Activated CD8-positive, alpha-beta T cell treated with anti-CD3 and anti-CD28 coated beads, Interleukin-2, amount 10 ng/mL, durations not matched to agents 7 days and 5 days (primary cell): ENCODE measurements at places on chromosomes 16 and 17.

DNA sequence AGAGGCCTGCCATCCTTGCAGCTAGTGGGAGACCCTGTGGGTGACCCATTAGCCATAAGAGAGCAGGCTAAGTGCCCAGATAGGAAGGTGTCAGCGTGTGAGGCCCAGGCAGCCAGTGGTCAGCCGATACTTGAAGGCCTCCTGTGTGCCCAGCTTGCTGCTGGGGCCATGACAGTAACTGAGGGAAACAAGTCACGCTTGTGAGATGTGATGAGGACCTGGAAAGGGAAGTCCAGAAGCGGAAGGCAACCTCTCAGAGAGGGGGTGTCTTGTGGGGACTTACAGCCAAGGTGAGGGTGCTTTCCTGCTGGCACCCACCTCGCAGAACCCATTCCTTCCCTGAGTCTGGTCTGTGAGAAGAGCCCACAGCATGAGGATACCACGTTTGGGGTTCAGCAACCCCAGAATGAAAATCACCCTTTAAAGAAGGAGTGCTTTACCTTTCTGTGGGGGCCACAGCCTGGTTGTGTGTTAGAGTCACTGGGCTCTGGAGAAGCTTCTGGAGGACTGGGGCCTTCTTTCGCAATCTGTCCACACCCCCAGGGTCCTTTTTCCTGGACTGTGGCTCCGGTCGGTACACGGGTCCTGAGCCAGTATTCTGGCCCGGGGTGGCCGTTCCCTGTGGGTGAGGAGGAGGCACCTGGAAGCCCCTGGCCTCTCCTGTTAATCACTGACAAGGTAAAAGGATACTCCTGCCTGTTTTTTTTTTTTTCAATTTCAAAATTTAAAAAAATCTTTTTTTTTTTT, 53.9 kb downstream of the PLCG2 start:
- DNase-seq, result no peak
- H3K36me3 ChIP-seq, result no peaks in the 10 kb centered on the region
- no peak overlapping the region for H3K27ac ChIP-seq
- H3K4me1 ChIP-seq, result peaks cover 50% of the 10 kb centered on the region
- peaks cover 3% of the 10 kb centered on the region for H3K27me3 ChIP-seq

- peak; percentile 63 for DNase-seq
- peak overlapping the region; percentile 88 for H3K27ac ChIP-seq
- no peaks in the 10 kb centered on the region for H3K27me3 ChIP-seq
- H3K36me3 ChIP-seq, result peaks cover 11% of the 10 kb centered on the region
Observed at GRCh38 chr16:1781758-1782407, 488 bp downstream of the SPSB3 start.

DNA sequence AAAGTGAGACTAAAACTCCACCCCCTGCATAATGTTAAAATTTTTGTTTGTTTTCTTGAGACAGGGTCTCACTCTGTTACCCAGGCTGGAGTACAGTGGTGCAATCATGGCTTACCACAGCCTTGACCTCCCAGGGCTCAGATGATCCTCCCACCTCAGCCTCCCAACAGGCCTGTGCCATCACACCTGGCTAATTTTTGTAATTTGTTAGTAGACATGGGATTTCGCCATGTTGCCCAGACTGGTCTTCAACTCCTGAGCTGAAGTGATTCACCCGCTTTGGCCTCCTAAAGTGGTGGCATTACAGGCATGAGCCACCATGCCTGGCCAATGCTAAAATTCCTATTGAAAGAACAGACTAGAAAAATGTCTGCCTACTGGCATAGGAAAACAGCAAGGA, 103.8 kb downstream of the TRIM37 start:
- H3K27me3 ChIP-seq, result no peaks in the 10 kb centered on the region
- no peak for DNase-seq
- H3K36me3 ChIP-seq, result peaks cover 32% of the 10 kb centered on the region
- no peak overlapping the region for H3K27ac ChIP-seq
- H3K4me1 ChIP-seq, result peaks cover 28% of the 10 kb centered on the region

- H3K4me3 ChIP-seq, result no peak overlapping the region
- no peaks in the 10 kb centered on the region for H3K36me3 ChIP-seq
- H3K27ac ChIP-seq, result no peak overlapping the region
- DNase-seq, result no peak
Observed at GRCh38 chr17:74126959-74127358, 76.5 kb upstream of the RPL38 start.

DNA sequence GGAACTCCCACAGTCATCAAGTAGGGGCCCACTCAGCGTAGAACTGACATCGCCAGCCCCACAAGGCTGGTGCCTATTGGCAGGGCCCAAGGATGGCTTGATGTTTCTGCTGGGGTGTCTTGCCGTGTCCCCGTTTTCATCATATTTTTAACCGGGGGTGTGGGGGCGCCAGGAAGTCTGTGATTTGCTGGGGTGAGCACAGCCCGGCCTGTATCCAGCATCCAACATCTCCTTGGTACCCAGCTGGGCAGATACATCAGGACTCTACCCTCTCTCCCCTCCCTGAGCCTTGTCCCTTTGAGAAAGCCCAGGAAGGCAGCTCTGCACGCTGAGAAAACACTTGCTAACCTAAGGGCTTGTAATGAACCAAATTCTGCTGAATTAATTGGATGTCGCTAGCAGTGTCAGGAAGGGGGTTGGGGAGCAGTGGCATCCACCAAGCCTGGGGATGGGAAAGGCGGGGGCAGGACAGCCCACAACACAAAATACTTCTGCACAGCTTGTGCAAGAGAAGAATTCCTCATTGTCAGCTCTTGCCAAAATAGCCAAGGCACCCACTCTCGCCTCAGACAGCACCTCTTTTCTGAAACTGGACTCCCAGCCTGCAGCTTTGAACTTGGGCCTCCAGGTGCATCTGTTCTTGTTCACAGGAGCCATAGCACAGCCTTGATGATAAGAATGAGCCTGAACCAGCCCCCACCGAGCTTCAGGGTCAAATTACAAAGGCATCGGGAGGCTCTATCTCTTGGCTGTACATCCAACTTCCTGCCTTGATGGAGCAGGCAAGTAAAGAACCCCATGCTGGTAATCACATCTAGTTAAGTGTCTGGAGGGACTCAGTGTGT, 63.7 kb upstream of the LYRM9 start:
- H3K27ac ChIP-seq, result no peak overlapping the region
- H3K36me3 ChIP-seq, result no peaks in the 10 kb centered on the region
- H3K4me1 ChIP-seq, result no peaks in the 10 kb centered on the region
- H3K27me3 ChIP-seq, result peaks cover 4% of the 10 kb centered on the region
- DNase-seq, result no peak
- H3K4me3 ChIP-seq, result no peak overlapping the region

GRCh38 chr16:9042533-9042932, 48.9 kb upstream of the HAPSTR1 start:
- no peaks in the 10 kb centered on the region for H3K36me3 ChIP-seq
- H3K27me3 ChIP-seq, result peaks cover 2% of the 10 kb centered on the region
- H3K27ac ChIP-seq, result no peak overlapping the region
- H3K4me1 ChIP-seq, result peaks cover 6% of the 10 kb centered on the region
- H3K4me3 ChIP-seq, result no peak overlapping the region

DNA sequence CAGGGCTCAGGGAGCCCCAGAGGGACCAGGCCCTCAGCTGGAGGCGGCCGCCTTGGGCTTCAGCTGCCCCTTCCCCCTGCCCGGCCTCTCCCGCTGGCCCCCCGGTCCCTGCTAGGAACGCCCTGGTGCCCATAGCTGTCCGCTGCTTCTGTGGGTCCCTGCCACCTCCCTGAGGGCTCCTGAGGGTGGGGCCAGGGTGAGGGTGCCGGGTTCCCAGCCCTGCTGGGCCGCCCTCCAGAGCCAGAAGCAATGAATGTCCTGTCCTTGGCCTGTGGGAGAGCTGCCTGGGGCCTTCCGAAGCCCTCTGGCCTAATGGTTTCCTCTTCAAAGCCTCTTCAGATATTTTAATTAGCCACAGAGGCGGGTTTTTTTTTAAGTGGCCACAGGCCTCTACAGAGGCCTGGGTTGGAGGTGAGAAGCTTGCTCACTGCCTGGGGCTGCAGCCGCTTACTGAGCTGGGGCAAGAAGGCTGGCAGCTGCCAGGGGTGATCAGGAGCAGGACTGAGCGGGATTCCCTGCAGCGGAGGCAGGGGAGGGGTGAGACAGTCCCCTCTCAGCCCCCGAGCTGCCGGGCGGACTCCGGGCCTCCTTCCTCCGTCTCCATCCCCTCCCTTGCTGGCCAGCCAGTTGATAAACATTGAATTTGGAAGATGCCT, 9.9 kb downstream of the CENPX start:
- no peak overlapping the region for H3K27ac ChIP-seq
- H3K4me1 ChIP-seq, result peaks cover 9% of the 10 kb centered on the region
- no peaks in the 10 kb centered on the region for H3K36me3 ChIP-seq
- no peaks in the 10 kb centered on the region for H3K27me3 ChIP-seq

- H3K36me3 ChIP-seq, result no peaks in the 10 kb centered on the region
- H3K27ac ChIP-seq, result no peak overlapping the region
- H3K4me3 ChIP-seq, result no peak overlapping the region
- H3K27me3 ChIP-seq, result peaks cover 34% of the 10 kb centered on the region
- no peak for DNase-seq
Observed at GRCh38 chr17:48776602-48777001, 40.4 kb downstream of the TTLL6 start.

DNA sequence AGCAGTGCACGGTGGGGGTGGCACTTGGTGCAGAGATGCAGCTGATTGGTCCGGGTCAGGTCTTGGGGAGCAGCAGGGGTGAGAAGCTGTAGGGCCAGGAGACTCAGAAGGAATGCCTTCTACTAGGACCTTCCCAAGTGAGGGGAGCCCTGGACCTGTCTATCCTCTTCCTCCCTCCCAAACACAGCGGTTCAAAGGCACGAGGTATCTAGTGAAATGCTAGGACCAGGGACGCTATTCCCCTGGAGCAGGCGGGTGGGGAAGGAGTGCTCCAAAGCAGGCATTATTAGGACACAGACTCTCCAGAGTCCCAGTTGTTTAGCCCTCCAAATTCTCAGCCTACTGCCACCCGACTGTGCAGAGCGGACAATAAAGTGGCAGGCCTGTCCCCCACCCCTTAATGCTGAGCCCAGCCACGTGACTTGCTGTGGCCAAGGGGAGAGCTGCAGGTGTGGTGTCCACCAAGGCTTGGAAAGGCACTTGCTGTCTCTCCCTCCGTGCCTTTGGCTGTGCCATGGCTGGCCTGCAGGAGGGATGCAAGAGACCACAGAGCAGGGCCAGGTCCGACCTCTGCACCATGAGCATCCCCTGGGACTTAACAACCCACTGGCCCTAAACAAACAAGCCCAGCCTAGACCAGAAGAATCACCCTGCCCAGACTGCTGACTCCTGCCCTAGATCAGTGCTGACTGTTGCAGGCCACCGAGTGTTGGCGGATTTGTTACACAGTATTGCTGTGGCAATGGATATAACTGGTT, 97.2 kb downstream of the TBC1D16 start:
- peaks cover 4% of the 10 kb centered on the region for H3K27me3 ChIP-seq
- DNase-seq, result no peak
- no peaks in the 10 kb centered on the region for H3K36me3 ChIP-seq
- H3K4me3 ChIP-seq, result no peak overlapping the region

- no peak for DNase-seq
- no peak overlapping the region for H3K4me3 ChIP-seq
- peaks cover 62% of the 10 kb centered on the region for H3K36me3 ChIP-seq
Observed at GRCh38 chr17:534071-534691, 180.5 kb downstream of the VPS53 start.

DNA sequence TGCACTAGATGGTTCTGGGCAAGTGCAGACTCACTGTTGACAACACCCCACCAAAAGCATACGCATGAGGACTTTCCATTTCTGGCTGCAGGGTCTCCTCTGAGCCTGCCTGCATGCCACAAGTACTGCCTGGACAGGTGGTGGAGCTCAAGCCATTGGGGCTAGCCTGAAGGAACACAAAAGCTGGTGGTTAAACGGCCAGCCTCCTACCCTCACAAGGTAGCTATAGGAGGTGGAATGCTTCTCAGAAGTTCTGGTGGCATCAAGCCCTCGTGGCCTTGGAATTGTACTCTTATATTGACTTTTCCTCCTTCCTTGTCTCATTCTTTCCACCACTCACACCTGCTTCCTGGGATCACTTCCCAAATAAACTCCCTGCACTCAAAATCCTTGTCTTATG, 56.6 kb upstream of the BCAR1 start:
- no peak for DNase-seq
- H3K4me3 ChIP-seq, result no peak overlapping the region
- peaks cover 10% of the 10 kb centered on the region for H3K27me3 ChIP-seq
- peaks cover 21% of the 10 kb centered on the region for H3K4me1 ChIP-seq
- peaks cover 17% of the 10 kb centered on the region for H3K36me3 ChIP-seq
- no peak overlapping the region for H3K27ac ChIP-seq

GRCh38 chr16:11327277-11328171, 17.7 kb upstream of the RMI2 start:
- no peaks in the 10 kb centered on the region for H3K27me3 ChIP-seq
- no peak for DNase-seq
- H3K27ac ChIP-seq, result peak overlapping the region; percentile 84
- H3K36me3 ChIP-seq, result peaks cover 7% of the 10 kb centered on the region
- H3K4me1 ChIP-seq, result peaks cover 73% of the 10 kb centered on the region
- H3K4me3 ChIP-seq, result peak overlapping the region; percentile 38

DNA sequence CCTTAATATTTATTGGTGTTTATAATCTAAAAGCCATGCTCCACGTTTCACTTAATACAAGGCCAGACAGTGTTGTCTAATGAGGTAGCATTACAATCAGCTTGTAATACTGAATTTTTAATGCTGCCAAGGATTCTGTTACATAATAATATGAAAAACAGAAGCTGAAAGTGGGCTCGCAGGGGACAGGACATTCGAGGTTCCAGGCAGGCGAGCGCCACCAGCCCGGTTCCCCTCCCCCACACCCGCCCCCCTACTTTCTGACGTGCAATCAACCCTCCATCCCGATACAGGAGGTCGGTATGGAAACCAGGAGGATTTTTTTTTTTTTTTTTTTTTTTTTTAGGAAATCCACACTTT, 6.2 kb upstream of the ZFHX3 start:
- peaks cover 33% of the 10 kb centered on the region for H3K27me3 ChIP-seq
- H3K4me3 ChIP-seq, result no peak overlapping the region
- H3K4me1 ChIP-seq, result peaks cover 29% of the 10 kb centered on the region

DNA sequence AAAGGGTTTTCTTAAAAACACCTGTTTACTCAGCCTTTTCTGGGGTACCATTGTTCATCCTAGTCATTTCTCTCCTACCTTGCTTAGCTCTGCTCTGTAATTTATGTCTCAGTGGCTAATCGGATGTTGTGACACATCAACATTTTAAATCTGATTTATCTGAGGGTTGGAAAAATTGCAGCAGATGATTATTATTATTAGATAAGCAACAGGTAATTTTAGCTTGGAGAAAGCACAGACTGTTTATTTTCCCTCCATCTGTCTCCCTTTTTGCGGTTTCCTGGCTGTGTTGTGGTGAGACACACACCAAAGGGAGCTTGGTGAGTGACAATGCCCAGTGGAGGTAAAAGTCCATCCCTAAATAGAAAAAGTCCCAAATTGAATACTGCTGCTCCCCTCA, 389.9 kb downstream of the UTP18 start:
- peaks cover 5% of the 10 kb centered on the region for H3K27me3 ChIP-seq
- no peaks in the 10 kb centered on the region for H3K4me1 ChIP-seq
- H3K27ac ChIP-seq, result no peak overlapping the region
- no peaks in the 10 kb centered on the region for H3K36me3 ChIP-seq
- no peak for DNase-seq

GRCh38 chr16:3645504-3646347, 8.8 kb upstream of the DNASE1 start:
- no peaks in the 10 kb centered on the region for H3K4me1 ChIP-seq
- H3K36me3 ChIP-seq, result peaks cover 21% of the 10 kb centered on the region
- H3K4me3 ChIP-seq, result no peak overlapping the region
- no peak for DNase-seq
- no peaks in the 10 kb centered on the region for H3K27me3 ChIP-seq
